Natural killer cell (primary cell): ENCODE measurements at places on chromosomes 7 and 10. TPM values are rescaled to one million over a fixed set of nuclear protein-coding genes. Genes with fewer than 3 reads are reported as not detected.

GRCh38 chr10:36574207-36574606 is 551.2 kb upstream of the ANKRD30A start:
- no peak for DNase-seq

CYREN gene
- total RNA-seq, result 26.1 TPM

DNA sequence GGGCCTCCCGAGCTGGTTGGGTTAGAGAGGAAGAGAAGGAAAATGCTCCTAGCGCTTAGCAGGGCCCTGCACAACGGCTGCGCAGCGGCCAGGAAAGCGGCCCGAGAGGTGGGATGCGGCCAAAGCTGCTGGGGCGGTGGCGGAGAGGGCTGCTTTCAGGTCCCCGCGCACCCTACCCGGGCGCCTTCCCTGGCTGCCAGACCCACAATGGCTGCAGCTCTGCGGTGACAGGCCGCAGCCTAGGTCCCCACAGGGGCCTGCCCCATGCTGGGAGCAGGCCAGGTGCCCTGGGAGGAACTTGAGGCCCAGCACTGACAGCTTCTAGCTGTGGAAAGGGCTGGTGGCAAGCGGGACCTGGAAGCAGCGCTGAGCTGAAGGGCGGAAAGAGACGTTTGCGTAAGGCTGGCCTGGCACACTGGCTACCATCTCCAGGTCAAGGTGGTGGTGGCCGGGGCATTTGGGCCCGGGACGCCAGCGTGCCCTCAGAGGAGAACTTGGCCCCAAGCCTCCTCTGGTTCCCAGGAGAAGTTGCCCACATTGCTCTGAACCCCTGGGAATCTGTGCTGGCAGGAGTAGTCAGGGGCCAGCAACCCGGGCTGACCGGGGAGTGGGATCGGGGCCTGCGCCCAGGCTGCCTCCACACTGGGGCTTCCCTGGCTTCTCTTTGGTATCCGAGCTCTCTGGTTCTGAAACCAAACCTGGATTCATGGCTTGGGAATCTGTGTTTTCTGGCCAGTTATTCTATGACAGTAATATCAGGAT is 72.9 kb upstream of the ZNF804B start:
- DNase-seq, result no peak

GRCh38 chr10:128263891-128264688 is 137.9 kb upstream of the MKI67 start:
- DNase-seq, result peak; percentile 51

GRCh38 chr7:22278660-22279059 is 78.3 kb downstream of the RAPGEF5 start:
- no peak for DNase-seq

PALD1 gene
- total RNA-seq, result not detected

KEL gene
- total RNA-seq, result not detected

DNA sequence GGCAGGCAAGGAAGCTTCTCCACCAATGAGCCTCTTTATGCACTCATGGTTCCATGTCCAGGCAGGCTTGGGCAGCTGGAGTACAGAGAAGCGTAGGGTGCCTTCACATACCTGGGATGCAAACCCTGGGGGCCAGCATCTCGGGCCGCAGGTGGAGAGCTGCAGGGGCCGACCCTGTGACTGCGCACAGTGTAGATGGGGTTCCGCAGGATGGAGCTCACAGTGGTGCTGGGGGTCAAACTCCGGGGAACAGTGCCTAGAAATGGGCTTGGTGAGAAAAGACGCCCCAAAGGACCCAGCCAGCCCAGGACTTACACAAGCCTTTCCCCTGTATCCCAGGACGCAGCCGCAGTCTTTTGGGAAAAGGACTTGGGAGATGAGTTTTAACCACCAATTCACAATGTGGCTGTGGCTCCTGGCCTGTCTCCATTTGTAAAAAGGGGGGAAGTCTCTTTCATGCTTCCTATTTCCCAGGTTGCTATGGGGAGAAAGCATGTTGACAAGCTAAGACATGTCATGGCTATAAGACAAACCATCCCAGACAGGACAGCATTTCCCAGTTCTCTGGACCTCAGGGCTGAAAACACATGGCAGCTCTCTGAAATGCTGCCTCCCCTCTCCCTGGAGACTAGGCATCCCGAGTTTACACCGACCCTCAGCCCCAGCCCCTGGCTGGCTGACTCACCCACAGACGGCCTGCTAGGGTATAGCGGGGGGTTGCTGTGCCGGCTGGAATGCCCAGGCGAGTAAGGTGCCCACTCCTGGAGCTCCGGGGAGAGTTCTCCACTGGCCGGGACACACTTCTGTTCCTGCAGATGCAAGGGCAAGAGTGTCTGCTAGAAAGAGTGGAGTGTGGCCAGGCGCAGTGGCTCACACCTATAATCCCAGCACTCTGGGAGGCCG is 107.1 kb downstream of the DLG5 start:
- no peak for DNase-seq

OR6V1 gene
- not detected for total RNA-seq

DNA sequence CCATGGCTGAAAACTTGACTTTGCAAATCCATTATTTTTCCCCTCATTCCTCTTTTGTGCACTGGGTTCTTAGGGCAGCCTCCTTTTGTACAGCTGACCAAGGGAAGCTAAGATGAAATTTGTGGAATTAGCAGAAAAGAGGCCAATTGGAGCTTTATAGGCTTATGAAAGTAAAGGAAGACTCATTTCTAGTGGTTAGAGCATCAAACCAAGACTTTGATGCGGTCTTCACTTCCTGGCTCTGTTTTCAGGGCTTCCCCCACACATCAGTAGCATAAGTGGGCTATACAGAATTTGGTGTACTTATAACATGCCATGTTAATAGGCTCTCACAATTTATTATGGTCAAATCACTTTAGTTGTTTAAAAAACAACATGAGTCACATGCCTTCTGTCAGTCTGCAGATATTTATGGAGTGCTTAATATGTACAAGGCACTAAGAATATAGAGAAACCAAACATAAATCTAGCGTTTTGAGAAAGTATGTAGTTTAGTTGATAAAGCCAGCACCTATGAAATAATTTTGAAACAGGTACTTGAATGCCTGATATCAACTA is 5.7 kb downstream of the AUTS2 start:
- DNase-seq, result no peak

DNA sequence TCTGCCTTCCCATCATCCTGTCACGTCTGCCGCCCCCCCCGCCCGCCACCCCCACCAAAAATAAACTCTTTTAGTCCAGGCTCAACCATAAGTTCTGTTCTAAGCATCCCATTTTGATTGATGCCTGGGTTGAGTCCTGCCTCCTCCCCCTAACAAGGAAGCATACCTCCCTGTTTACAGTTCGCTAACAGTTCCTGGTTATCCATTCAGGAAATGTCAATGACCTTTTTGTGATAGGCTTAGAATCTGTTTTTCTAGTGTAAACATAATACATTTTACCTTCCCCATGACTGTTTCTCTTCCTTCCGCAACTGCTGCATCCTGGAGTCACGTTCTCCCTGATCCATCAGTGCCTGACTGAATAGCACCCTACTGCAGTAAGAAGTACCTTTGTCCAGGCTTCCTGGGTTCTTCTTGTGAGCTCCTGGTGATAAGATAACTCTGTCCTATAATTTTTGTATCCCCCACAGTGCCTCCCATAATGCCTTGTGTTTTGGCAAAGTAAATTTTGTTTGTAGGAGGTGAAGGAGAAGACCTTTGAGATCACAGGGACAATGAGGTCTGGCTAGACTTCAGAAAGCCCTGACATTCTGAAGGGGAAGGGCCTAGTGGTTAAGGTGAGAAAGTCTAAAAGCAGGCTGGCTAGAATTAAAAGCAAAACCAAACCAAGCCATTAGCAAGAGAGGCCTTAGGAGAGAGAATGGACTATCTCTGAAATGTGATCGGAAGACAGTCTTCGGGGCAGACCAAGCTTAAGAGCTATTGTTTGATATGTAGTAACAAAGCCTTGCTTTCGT is 7.3 kb downstream of the AGFG2 start:
- peak; percentile 76 for DNase-seq

- DNase-seq, result no peak
Observed at GRCh38 chr10:86362129-86362527, 4.5 kb downstream of the GRID1 start.

DNA sequence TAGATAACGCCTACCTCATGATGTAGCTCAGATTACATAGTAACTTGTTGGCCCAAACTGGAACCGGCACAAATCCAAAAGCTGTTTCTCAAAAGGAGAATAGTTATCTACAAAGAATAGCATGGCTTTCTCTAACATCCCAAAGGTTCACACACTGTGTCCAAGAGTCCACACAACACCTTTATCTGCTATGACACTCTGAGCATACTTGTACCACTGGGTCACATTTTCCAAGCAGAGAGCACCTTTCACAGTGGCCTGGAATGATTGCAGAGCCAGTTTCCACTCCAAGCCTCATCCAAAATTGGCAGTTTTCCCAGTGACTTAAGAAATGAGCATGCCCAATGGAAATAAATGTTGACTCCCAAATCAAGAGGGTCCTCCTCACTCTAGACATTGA is 155.3 kb downstream of the VWC2 start:
- no peak for DNase-seq

GRCh38 chr7:28408960-28409715 is 3.2 kb upstream of the CREB5 start:
- peak; percentile 32 for DNase-seq

- no peak for DNase-seq
Observed at GRCh38 chr10:112904000-112904399, 46.0 kb upstream of the TCF7L2 start.

PILRA gene
- total RNA-seq, result 29.4 TPM

GRCh38 chr10:130495891-130496636 is 359.9 kb downstream of the GLRX3 start:
- DNase-seq, result peak; percentile 4

DGKB gene
- not detected for total RNA-seq

DNA sequence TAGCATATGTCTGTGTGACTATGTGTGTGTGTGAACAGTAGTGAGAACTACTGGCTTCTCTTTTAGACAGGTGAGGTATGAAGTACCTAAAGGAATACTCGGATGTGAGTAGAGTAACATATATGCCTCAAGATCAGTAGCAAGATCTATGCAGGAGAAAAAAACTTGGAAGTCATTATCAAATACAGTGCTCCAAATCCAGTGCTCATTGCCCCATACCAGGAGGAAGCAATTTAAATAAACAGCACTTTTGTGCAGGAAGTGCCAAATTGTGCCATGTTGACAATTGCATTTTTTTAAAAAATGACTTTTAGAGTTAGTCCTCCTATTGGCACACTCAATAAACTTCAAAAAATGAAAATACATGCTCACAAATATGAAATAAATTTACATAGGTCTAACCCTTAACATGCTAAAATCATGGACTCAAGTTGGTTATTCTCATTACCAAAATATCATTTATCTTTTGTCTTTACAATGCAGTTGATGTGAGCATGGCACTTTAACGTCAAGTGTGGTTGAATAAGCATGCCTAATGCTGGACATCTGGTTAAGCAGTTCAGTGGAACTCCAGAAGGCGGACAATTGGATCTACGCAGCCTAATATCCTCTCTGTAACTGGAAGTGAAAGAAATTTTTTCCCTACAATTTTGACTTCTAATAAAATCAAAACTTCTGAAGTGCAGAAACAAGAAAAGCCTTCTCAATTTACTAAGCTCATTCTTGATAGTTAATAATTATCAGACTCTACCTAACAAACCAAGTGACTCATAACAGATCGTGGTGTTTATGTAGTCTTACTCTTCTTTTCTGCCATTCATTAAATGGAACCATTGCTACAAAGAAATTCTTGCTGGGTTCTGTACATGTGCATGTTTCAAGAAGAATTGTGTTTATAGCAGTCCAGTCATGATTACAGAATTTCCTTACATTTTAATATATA is 195.2 kb downstream of the MDFIC start:
- DNase-seq, result no peak

- peak; percentile 41 for DNase-seq
Observed at GRCh38 chr10:84008878-84009277, 130.4 kb upstream of the GHITM start.

- DNase-seq, result no peak
Observed at GRCh38 chr10:10624567-10624962, 393.1 kb upstream of the CELF2 start.

- DNase-seq, result no peak
Observed at GRCh38 chr7:107049971-107050532, 5.5 kb downstream of the PRKAR2B start.

ASL gene
- total RNA-seq, result 58.1 TPM

ABCB1 gene
- 62.8 TPM for total RNA-seq

GRCh38 chr7:104943502-104944343 is 70.3 kb upstream of the KMT2E start:
- peak; percentile 84 for DNase-seq

GRCh38 chr7:135856356-135857144 is 107.9 kb upstream of the FAM180A start:
- DNase-seq, result no peak

AGR2 gene
- total RNA-seq, result not detected

- DNase-seq, result no peak
Observed at GRCh38 chr10:61892961-61893360, 8.5 kb upstream of the ARID5B start.

PRDX3 gene
- total RNA-seq, result 17.4 TPM

CYP3A7 gene
- total RNA-seq, result not detected

GRCh38 chr7:137791930-137792329 is 54.8 kb downstream of the DGKI start:
- DNase-seq, result no peak

GRCh38 chr10:30581779-30582380 is 47.7 kb downstream of the LYZL2 start:
- DNase-seq, result no peak

DNA sequence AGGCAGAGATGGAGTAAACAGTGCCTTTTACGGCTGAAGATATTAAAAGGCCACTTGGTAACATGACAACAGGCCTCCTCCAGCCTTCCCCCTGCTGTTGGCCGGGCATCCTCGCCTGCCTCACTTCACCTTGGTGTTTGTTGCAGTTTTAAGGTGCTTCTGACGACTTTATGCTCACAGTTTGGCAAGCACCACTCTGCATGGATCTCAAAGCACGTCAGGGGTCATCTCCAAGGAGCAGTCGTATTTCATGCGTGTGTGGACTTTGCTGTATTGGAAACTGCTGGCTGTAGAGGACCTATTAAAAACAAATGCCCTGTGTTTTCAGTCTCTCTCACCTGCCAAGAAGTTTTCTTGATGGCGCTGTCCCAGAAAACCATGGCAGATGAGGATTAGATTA is 483.1 kb downstream of the RPS24 start:
- no peak for DNase-seq

DNA sequence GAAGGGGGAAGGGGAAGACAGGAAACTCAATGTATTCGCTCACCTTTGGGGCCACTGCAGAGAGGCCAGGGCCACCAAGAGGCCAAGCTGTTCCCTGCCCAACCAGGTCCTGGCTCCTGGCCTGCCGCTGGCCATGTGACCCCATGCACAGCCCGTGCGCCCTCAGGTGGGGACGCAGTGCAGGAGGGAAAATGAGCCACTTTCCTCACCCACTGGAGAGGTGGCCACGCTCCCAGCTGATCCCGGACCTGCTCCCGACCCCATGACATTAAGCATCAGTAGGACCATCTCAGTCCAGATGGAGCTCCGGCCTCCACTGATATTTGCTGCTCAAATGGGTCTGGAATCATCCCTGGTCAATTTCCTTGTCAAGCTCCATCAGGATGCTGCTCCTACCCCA is 40.2 kb downstream of the HSPA12A start:
- DNase-seq, result no peak

GRCh38 chr10:110200503-110200902 is 6.9 kb upstream of the MXI1 start:
- DNase-seq, result no peak

GRCh38 chr7:15199482-15199881 is 296.9 kb upstream of the DGKB start:
- no peak for DNase-seq

GRCh38 chr10:36117231-36117630 is 475.1 kb upstream of the FZD8 start:
- no peak for DNase-seq

GPNMB gene
- not detected for total RNA-seq

- no peak for DNase-seq
Observed at GRCh38 chr10:6336016-6336415, 133.3 kb downstream of the PFKFB3 start.
